Right atrium auricular region (tissue), 2 donors: ENCODE measurements at places on chromosomes 6 and 20. TPM values are rescaled to one million over a fixed set of nuclear protein-coding genes. Genes with fewer than 3 reads are reported as not detected.

TRIM40 gene
- not detected for total RNA-seq

ACTL10 gene
- 0.33 TPM for total RNA-seq

CEBPB gene
- total RNA-seq = 102 TPM

SLC18B1 gene
- 3.9 TPM for total RNA-seq
